ENCODE measurements at places on chromosomes 1 and 21.

GRCh38 chr1:231278100-231278790, 37.2 kb downstream of the GNPAT start:
- DNase-seq, result no peak

GRCh38 chr1:35558374-35559316, 1.0 kb downstream of the NCDN start:
- no peak for DNase-seq

DNA sequence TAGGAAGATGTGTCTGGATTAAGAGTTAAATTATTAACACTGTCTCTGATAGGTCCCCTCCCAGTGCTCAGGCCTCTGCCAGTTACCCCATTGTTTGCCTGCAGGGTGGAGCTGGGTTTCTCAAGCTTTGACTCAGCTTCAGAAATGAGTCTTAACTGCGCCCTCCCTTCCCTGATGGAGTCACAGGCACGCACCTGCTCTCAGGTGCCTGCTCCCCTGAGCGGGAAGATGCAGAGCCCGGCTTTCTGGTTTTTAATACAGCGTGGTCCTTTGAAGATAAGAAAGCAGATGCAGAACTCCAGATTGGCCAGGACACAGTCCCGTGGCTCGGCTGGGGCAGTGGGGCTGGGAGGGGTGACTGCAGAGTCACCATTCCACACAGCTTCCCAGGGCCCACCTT, 3.2 kb upstream of the SPRR4 start:
- DNase-seq, result no peak

DNA sequence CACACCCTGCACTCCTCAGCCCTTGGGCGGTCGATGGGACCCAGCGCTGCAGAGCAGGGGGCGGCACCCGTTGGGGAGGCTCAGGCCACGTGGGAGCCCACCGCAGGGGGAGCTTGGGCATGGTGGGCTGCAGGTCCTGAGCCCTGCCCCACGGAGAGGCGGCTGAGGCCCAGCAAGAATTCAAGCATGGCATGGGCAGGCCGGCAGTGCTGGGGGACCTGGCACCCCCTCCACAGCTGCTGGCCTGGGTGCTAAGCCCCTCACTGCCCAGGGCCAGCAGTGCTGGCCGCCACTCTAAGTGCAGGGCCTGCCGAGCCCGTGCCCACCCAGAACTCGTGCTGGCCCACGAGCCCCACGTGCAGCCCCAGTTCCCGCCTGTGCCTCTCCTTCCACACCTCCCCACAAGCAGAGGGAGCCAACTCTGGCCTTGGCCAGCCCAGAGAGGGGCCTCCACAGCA, 555.0 kb upstream of the ADGRL4 start:
- DNase-seq, result no peak

- no peak for DNase-seq
Measured at GRCh38 chr1:246394121-246394520, 113.0 kb downstream of the SMYD3 start.

DNA sequence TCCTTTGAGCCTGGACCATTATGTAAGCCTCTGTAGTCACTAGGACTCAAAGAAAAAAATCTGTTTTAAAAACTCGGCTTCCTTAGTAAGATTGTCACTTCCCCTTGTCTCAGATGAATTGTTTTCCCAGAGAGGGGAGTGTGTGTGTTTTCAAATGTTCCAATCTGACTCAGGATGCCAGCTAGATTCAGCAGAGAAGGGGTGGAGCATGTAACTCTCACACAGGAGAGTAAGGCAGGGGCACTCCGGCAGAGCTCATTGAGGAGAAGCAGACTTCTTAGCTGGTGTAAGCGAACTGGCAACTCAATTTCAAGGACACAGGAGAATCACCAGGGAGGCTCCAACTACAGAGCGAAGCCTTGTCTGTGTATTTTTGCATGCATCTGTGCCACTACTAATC, 623.2 kb downstream of the LMO4 start:
- DNase-seq, result no peak

DNA sequence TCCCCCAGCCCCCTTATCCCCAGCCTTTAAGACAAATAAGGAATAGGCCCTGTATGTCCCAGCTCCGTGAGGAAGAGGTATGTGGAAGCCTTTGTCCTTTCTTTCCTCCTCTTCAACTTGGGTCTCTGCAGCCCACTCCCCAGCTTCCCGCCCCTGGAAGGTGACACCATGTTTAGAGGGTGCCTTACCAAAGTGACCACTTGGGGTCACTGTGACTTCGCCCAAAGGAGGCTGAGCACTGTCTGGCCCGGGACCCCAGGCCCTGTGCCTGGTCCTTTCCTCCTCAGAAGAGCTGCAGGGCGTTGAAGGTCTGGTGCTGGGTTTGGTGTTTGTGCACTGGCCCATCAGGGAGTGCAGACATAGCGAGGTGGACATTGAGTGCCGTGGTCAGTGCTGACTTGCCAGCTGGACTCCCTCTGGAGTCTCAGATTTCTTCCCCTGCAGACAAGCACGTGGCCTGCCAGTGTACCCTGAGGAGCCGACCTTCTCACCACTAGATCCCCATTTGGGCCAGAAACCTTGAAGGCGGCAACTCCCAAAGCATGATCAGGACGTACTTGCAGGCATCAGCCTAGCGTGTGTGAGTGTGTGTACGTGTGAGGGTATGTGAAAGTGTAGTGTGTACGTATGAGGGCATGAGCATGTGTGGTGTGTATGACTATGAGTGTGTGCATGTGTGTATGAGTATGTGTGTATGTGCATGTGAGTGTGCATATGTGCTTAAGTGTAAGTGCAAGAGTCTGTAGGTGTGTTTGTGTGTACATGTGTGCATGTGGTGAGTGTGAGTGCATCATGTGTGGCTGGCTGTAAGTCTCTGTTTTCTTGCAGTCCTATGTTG, 181.4 kb upstream of the KIAA0040 start:
- peak; percentile 18 for DNase-seq

DNA sequence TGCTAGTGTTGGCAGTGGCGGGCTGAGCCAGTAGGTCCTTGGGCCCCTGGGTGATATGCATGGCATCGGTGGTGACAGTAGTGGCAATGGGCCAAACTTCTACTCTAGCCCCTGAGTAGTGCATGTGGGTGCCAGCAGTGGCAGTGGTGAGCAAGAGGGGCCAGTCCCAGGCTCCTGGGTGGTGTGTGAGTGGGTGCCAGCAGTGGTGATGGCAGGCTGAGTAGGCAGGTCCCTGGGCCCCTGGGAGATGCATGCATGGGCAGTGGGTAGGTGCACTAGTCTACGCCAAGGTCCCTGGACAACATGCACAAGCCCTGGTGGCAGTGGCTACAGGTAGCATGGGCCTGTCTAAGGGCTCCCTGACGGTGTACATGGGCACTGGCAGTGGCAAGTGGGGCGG, 24.6 kb upstream of the TTC22 start:
- DNase-seq, result no peak

- no peak for DNase-seq
Measured at GRCh38 chr1:233445737-233446136, 118.2 kb downstream of the MAP3K21 start.

GRCh38 chr1:67889953-67890567, 56.8 kb upstream of the GNG12 start:
- DNase-seq, result no peak

- no peak for DNase-seq
Measured at GRCh38 chr1:58290685-58291372, 255.7 kb downstream of the OMA1 start.

DNA sequence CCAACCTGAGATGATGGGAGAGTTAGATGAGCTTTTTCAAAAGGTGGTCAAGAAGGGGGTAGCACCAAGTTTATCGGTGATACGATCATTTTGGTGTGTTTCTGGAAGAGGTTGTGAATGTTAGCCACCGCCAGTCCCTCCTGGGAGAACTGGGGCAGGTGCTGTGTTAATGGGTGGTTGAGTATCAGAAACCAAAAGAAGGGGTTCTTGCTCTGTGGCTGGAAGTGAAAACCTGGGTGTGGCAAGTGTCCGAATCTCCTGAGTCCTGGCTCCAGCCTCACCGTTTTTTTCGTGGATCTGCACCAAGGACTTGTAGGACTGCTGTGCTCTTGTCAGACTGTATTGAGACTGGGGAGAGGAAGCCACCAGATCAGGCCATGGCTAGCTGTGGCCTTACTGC, 7.8 kb downstream of the UBE2Q1 start:
- DNase-seq, result no peak

DNA sequence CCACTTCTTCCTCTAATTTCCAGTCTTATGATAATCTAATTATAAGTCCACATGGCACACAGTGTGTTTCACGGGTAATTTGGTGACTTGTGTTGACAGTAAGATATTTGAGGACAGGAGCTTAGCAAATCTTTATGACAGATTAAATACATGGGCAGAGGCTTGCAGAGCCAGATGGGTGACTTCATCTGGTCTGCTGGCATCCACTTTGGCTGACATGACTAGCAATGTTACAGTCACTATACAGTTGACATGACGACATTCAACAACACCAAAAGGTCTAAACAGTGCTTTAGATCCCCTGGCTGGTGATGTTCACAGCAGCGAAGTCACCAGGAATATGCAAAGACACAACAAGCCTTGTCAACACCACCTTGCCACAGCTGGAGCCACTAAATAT, 147.2 kb downstream of the ETS2 start:
- DNase-seq, result no peak

- DNase-seq, result no peak
Measured at GRCh38 chr1:197471248-197471985, 203.4 kb downstream of the CRB1 start.

- no peak for DNase-seq
Measured at GRCh38 chr1:20732071-20732587, 374 bp downstream of the SH2D5 start.

GRCh38 chr1:228176024-228176395, 10.4 kb downstream of the IBA57 start:
- no peak for DNase-seq

- no peak for DNase-seq
Measured at GRCh38 chr1:23132033-23132432, 36.6 kb downstream of the LUZP1 start.

- DNase-seq, result peak; percentile 44
Measured at GRCh38 chr1:156082309-156083091, at the start of gene MEX3A. Gene MEX3A, minus strand, starts transcription at chr1:156082465. Its CDS starts 467 bp downstream, at chr1:156081998.

- no peak for DNase-seq
Measured at GRCh38 chr1:21618561-21619374, 50.4 kb downstream of the RAP1GAP start.

DNA sequence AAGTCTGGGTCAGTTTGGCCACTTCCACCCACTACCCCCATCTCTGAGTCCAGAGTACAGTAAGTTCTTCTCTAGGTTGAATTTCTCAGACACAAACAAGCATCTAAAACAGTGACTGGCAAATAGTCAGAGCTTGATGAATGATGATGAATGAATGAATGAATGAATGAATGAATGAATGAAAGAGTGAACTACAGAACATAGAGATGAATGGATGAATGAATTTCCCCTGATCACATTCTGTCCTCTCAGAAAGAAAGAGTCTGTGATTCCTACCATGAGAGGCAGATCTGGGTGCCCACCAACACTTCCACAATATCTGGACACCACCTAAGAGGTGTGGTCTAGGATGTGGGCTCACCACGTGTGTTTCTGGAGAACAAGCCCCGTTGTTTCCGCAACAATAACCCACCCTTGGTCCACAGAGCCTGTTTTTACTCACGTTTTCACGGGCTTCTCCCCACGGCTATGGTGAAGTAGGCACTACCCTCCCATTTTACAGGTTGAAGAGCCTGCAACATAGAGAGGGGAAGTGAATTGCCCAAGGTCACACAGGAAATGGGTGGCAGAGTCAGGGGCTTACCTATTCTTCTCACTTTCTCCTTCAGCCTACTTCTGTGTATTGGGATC, 40.2 kb upstream of the IFFO2 start:
- DNase-seq, result no peak

DNA sequence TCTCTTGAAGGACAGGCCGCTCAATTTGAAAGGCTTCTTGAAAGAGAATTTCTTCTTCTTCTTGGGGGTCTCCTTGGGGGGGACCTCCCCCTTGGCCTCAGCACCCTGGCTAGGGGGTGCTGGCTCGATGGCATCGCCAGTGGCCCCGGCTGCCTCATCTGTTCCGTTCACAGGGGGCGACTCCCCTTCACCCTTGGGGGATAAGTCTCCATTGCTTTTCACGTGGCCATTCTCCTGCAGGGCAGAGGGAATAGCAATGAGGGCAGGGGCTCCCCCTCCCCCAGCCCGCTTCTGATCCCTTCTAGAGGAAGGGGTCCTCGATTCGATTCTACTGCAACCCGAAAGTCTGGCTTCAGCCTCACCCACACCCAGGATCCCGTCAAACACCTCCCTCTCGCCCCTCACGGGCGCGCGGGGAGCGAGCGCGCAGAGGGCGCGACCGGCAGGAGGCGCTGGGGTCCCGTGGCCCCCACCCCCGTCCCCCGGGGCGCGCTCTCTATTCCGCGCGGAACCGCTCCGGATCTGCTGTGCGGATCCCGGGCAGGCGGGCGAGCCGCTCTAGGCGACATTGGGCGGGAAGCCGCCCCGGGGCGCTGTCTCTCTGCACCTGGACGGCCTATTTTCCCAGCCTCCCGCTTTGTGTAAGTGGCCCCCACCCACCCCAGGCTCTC, 1.0 kb downstream of the MARCKSL1 start:
- DNase-seq, result peak; percentile 46

All from stimulated activated CD4-positive, alpha-beta T cell treated with anti-CD3 and anti-CD28 coated beads, Interleukin-4, amount 100 ng/mL, for 48 hours (primary cell).